A549 (cell line): ENCODE measurements at places on chromosomes 4 and X.

DNA sequence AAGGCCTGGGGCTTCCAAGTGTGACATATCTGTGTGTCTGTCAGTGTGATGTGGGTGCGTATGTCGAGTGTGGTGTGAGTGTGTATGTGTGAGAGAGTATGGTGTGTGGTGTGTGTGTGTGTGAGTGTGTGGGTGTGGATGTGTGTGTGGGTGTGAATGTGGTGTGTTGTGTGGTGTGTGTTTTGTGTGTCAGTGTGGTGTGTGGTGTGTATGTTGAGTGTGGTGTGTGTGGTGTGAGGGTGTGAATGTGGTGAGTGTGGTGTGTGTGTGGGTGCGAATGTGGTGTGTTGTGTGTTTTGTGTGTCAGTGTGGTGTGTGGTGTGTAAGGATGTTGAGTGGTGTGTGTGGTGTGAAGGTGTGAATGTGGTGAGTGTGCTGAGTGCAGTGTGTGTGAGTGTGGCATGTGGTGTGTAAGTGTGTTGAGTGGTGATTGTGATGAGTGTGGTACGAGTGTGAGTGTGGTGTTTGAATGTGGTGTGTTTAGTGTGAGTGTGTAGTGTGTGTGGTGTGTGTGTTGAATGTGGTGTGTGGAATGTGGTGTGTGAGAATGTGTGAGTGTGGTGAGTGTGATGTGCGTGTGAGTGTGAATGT is 61.6 kb upstream of the SORCS2 start:
- no peak for DNase-seq

- DNase-seq, result no peak
These were observed 856.4 kb upstream of the INTU start for GRCh38 chr4:126776361-126776760.

DNA sequence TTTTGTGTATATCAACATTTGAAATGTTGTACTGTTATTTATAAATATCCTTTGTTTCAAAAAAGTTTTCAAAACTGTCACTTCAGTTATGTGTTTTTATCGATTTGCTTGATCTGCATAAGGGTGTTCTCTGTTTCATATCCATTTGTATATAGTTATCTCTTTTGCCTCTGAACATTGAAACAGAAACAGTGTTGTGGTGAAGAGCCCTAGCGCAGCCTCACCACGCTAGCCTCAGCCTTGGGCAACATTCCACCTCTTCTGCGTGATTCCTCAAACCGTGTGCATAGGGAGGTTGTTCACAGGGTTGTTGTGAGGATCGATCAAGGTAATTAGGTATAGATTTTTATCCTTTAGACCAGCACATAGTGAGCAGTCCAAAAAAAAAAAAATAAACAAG is 287.0 kb upstream of the GALNT7 start:
- DNase-seq, result no peak

GRCh38 chrX:150848914-150849365 is 49.5 kb downstream of the CD99L2 start:
- peak; percentile 62 for DNase-seq

DNA sequence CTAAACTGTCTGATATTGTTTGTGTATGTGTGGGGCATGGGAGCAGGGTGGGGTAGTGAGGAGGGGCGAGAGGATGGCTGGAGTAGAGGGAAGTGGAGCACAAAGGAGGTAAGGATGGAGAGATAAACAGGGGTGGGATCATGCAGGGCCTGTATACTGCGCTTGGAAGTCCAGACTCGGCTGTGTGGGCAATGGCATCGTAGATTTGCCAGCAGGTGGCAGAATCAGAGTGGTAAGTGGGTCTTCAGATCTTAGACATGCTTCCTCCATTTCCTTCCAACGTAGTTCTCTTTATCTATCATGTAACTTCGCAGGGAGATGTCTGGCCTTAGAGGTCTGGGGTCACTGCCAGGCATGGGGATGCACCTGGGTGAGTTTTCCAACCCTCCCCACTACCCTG is 155.5 kb downstream of the PDGFRA start:
- no peak for DNase-seq

- DNase-seq, result no peak
These were observed 10.4 kb downstream of the MAD2L1 start for GRCh38 chr4:120056246-120056645.
